ENCODE measurements at places on chromosomes 5 and 9.

- DNase-seq, result no peak
Measured at GRCh38 chr9:93864840-93865239, 90.3 kb downstream of the BARX1 start.

- no peak for DNase-seq
Measured at GRCh38 chr5:67437905-67438845, 241.6 kb upstream of the CD180 start.

DNA sequence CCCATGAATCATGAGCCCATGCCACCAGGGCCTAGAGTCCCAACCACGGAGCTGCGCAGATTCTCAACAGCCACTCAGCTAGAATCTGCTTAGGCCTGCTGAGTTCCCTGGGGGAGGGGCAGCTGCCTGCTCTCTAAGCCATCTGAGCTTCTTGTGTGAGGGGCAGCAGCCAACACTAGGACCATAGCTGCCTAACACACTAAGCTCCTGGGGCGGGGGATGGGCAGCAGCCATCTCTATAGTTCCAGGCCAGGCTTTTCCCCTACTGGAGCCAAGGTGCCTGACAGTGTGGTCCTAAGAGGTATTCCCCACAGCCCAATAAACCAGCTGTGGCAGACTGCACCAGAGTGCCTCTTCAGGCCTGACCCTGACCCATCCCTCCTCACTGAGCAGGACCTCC lies 255.9 kb upstream of the ACO1 start:
- DNase-seq, result no peak

GRCh38 chr5:56233230-56233629 lies at the start of gene ANKRD55:
ANKRD55 (minus strand) TSS chr5:56233330; CDS start chr5:56232913, 417 bp downstream.
- no peak for DNase-seq

GRCh38 chr9:20048985-20049384 lies 260.1 kb upstream of the SLC24A2 start:
- no peak for DNase-seq

- no peak for DNase-seq
Measured at GRCh38 chr5:167985373-167985772, 306.1 kb upstream of the WWC1 start.

- DNase-seq, result no peak
Measured at GRCh38 chr9:131951905-131952304, 127.8 kb downstream of the MED27 start.

GRCh38 chr5:87048156-87048555 lies 219.5 kb upstream of the RASA1 start:
- DNase-seq, result no peak

DNA sequence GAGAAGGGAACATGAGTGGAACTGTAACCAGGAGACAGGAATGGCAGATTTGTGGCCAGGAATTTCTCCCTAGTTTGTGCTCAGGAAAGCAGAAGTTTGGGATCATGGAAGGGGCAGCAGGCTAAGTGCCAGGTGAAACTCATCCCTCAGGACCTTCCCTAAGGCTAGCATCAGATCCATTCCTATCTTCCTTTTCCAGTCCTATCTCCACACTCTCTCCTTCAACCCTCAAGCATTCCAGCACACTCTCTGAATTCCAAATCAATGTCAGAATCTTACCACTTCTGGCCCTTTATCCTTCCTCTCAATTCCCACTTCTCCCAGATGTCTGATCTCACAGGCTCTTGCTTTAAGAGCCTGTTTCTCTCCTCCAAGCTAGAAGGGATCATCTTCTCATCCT lies 53.2 kb upstream of the GRIA1 start:
- no peak for DNase-seq

DNA sequence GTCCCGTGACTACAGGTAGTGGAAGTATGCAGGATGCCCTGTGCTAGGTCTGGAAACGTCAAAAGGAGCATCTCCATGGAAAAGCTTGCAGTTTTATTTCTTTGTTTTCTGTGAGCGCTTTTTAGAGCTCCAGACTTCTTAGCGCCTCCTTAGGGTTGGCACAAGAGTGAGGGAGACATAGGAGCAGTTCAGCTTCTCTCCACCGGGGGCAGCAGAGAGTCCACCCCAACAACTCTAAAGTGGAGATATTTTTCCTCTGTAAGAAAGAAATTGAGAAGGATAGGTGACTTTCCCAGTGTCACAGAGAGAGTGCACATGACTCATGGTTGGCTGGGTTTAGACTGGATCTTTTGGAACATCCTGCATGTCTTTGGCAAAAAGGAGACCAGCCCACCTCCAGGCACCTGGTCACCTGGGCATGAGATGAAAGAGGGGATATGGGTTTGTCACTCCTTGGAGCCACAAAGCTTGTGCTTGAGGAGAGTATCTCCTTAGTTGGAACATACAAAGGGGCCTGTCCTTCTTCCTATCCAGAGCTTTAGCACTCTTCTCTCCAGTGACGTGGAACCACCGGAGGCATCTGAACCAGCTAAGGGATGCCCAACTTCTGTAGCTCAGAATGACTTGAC lies 637.7 kb downstream of the SEMA5A start:
- no peak for DNase-seq

DNA sequence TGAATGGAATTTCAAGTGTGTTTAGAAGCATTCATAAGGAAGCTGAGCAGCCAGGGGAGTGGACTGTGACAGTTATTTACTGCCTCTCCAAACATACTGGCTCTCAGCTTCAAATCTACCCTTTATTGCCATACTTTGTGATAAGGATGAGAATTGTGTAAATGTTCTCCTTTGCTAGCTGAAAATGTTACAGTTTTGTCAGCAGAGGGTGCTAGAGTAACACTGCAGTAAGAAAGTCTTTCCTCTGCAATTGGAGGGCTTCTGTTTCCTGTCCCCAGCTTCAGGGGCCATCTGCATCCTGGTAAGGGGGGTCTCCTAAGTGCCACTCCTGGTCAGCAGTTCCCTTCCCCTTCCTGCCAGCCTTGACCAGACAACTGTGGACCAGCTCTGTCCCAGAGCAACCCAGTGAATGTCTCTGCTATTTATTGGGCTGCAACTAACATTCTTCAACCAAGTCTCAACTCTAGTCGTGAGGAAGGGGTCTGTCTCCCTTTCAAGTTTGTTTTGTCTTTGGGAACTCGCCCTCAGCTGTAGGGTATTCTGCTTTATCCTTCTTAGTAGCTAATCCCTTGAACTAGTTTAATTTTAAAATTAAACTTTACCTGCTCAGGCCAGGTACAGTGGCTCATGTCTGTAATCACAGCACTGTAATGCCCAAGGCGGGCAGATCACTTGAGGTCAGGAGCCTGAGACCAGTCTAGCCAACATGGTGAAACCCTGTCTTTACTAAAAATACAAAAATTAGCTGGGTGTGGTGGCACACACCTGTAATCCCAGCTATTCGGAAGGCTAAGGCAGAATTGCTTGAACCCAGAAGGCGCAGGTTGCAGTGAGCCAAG lies 45.3 kb downstream of the RAPGEF6 start:
- no peak for DNase-seq
